GM12864 (cell line): ENCODE measurements at places on chromosomes 12 and 14.

DNA sequence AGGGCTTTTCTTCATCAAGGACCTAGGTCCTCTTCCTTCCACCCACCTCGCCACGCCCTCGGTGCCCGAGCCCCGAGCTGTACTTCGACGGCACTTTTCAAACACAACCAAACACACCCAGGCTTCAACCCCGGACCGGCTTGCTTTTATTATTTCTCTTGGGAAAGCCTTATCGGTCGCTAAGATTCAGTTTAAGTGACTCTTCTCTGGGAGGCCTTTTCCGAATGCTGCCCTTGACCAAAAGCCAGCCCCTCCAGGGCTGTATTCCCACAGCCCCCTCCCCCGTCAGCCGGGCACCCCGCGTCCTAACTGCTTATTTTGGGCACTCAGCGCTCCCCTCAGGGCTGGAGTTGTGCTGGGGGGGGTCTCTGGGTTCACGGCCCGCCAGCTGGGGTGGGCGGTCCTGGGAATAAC lies 644 bp upstream of the PPP4R4 start:
- DNase-seq = no peak

GRCh38 chr14:50344116-50344775 lies 32.1 kb downstream of the DMAC2L start:
- no peak for DNase-seq

GRCh38 chr12:70379846-70380245 lies 13.8 kb downstream of the KCNMB4 start:
- DNase-seq = no peak

DNA sequence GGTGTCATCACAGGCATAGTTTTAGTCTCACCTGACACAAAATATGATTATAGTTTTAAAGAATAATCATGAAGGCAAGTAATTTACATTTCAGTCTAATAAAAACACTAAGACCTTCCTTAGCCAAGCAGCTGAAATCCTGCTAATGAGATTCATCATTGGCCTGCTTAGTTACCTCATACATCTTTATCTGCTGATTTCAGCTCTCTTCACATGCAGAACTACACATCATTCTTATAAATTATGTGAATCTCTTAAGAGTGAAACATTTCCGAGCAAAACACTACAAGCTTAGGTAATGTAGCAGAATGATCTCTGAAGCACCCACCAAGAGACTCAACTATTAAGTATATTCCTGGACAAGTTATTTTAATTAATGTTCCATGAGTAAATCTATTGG lies 198.1 kb downstream of the DPY19L2 start:
- DNase-seq = no peak

DNA sequence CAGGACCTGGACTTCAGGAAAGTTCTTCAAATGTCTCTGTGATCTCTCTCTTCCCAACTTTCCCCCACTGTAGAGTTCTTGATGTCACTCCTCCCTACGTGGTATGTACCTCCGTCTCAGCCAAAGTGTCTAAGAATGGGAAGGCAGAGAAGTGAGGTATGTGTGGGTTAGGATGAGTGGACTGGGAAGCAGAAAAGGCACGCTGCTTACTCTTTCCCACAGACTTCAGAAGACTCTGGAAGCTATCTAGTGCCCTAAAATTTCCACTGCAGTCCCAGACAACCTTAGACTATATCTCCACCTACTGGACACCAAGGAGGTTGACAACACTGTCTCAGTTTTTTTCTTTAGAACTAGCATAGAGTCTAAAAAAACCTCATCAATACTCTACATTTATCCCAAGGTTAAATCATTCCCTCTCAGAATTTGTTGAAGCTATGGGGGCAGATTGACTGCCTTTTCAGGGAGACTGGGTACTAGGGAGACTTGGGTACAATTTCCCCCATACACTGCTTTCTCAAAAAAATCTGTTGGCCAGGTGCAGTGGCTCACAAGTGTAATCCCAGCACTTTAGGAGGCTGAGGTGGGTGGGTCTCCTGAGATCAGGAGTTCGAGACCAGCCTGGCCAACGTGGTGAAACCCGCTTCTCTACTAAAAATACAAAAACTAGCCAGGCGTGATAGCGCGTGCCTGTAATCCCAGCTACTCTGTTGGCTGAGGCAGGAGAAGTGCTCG lies 20.6 kb upstream of the ITGA5 start:
- DNase-seq = no peak
